ENCODE measurements at places on chromosomes 1 and 21.

DNA sequence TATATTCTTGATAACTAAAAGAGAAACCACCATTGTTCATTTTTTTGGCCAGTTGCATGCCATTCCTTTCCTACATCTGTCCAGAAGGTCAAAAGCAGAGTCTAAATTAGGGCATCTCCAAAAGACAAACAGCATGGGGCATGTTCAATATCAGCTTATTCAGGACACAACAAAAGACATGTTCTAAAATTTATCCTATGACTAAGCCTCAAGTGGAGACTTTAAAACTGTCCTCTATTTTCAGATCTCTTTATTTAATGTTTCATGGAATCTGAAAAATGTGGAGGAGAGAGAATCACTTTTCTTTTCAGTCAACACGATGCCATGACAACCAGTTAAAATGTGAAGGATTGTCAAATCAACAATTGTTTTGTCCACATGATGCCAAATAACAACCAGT is 303.4 kb upstream of the PRMT6 start:
- DNase-seq, result no peak

DNA sequence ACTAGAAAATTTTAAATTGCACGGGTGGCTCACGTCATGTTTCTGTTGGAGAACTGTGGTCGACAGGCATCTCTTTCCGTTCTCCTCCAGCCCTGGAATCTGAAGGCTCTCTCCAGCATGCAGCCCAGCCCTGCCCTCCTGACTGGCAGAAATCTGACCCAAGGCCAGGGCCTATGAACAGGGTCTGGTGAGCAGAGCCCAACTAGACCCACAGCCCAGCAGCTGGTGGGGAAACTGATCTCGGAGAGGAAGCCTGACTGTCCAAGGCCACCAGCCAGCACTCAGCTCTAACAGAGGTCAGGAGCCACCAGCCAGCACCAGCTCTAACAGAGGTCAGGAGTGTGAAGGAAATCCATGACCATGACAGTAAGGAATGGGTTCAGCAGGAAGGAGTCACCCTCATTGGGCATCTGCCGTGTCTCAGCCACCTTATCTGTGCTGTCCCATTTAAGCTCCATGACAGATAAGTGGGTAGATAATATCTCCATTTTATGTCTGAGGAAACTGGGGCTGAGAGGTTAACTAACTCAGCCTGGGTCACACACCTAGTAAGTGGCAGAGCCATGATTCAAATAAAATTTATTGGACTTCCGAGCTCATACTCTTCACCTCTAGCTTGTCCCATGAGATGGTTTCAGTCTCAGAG is 20.2 kb upstream of the PKP1 start:
- no peak for DNase-seq

DNA sequence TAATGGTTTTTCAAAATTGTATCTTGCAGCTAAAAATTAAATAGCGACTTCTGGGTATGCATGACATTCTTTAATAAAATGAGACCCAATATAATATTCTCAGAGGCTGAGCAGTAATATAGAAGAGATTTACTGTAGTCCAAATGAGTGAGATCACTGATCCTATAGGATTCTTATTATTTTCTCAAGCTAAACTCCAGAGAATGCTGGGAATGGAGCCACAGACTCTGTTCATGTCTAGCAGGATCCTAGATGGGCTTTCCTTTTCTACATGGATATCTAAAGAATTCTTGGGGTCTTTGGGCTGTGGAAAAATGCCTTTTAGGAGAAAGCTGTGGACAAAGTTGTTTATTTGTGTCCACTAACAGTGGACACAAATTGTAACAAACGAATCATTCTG is 150.7 kb upstream of the ZNF644 start:
- DNase-seq, result no peak

DNA sequence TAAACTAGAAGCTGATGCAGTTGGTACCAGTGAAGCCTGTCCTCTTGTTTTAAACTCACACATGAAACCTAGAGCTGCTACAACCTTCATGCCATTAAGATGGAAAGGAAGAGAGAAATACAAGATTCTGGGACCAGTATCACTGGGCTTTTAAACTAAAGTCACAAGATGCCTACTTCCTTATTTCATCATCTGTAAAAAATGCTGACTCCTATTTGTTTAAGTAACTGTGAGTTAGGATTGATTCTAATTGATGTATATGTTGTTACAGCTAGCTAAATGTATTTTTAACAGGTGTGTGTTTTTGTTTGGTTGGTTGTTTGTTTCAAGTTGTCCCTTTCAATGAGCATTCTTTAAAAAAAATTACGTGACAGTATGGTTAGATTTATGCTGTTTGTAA is 833.3 kb upstream of the PRMT6 start:
- no peak for DNase-seq

GRCh38 chr1:156001662-156002171 is 19.0 kb downstream of the SSR2 start:
- DNase-seq, result no peak

GRCh38 chr1:104387716-104388508 is 638.2 kb downstream of the AMY1C start:
- no peak for DNase-seq

DNA sequence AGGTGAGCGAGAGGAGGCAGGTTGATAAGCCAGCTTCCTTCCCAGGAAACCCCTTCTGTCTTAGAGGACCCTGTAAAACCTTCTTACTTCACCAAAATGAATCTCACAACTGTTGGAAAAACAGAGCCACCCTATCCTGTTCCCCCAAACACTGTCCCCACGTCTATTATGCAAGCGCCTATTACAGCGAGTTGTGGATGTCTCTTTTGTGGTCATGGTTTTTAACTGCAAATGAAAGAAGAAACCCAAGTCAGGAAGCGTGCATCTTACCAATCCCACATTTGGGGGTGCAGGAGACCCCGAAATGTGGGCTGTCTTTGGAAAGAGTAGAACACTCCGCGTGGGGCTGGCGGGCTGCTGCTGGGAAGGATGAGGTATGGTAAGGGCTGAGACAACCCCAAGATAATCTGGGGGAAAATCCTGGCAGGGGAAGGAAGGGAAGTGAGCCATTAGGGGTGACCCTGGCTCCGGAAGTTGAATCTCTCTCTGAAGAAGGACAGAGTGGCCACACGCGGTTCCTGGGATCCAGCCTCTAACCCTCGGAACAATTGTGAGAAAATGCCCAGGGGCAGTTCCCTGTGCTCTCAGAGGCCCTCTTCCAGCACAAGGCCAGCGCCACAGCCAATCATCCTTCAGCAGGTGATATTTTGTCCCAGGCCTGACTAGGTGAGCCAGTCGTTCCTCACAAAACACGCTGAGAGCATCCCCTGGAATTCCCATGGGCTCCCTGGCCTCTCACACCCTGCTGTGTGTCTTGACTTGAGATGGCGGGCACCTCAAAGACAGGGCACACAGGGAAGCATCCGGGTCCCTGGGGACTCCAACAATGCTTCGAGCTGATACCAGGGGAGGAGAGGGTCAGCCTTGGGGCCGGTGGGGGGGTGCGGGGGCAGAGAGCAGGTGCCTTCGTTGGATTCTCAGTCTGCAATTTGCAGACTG is 168.5 kb upstream of the IRF2BP2 start:
- DNase-seq, result no peak

DNA sequence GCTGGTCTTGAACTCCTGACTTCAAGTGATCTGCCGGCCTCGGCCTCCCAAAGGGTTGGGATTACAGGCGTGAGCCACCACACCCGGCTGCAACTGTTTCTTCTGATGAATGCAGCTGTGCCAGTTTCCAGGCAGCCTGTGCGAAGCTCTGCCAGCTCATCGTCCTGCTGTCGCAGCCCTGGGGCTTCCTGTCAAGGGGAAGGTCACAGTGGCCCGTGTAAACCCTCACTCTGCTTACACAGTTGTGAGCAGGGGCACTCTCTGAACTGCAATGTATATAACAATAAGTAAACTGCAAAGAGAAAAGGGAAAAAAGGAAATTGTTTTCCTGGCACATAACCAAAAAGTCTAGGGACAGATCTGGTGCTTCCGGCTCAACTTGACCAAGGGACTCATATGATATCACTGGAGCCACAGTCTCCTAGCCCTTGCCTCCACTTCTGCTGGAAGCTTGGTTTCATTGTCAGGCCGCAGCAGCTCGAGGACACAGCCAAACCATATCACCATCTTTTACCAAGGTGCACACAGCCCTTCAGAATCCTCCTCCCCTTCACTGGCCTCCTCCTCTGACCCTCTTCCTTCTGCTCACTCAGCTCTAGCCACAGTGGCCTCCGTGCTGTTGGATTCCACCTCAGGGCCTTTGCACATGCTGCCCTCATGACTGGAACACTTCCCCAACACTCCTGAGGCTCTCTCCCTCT is 22.8 kb upstream of the LBR start:
- peak; percentile 27 for DNase-seq

- no peak for DNase-seq
These were observed 7.8 kb upstream of the SRRM1 start for GRCh38 chr1:24635195-24635843.

- DNase-seq, result no peak
These were observed 38.6 kb downstream of the DIRAS3 start for GRCh38 chr1:68011657-68012375.

- no peak for DNase-seq
These were observed 33.2 kb upstream of the PDE4B start for GRCh38 chr1:65759516-65759915.

DNA sequence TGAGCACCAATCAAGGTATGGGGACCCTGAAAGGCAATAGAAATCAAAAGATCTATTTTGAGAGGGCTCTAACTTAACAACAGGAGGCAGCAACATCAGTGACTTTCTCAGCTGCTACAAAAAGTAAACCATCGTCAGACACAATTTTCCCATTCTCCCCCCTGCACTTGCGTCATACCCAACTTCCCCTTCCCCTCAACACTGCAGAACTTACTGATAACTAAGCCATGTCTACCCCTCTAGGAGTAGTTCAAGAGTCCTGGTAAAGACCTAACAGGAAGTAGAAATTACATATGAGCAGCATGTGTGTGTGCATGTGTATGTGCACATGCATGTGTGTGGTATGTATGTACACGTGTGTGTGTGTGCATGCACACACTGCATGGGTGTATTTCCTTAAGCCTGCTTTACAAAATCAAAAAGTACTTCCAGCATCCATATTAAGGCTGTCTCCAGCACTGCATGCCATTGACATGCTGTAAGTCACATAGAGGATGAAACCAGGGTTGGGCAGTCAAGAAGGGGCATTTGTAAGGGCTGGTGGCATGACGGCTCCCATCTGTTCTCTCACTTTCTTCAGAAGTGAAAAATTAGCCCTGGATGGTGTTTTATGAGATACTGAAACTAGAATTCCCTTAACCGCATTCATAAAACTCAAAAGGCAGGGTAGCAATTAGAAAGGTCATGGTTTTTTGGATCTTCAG is 460.1 kb upstream of the RUNX1 start:
- DNase-seq, result no peak

DNA sequence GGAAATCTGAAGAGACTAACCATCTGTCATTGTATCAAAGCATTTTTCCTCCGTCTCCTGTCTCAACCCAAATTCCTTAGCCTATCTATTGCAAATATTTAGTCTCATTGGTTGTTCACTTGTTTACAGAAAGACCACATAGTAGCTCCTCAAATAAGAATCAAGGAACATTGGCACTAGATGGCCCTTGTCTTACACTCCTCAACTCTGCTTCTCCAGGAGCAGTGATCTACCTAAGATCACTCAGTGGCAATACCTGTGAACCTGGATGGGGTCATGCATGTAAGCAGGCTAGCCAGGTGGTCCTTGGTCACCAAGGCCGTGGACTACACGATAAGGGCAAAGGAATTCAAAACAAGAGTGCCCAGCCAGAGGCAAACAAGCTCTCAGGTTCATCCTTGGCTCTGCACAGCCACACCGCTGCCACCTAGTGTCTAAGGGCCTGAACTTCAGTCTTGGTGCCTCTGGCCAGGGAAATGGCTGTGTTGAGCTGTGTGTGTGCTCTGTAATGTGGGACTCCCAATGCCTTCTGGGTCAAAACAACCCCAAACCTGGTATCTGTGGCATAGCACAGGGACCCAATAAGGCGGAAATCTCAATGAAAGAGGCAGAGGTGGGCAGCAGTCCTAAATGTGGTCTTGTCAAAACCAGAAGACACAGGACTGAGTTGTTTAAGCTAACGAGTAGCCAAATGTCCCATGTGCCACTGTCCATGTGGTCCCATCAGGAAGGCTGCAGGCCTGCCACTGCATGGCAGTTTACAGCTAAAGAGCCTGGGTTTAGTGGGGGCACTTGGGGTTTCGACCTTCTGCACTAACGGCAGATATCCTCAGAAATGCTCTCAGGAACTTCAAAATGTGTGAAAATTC is 54.5 kb downstream of the GPR161 start:
- peak; percentile 63 for DNase-seq

- no peak for DNase-seq
These were observed 7.1 kb upstream of the TNR start for GRCh38 chr1:175750366-175751071.

GRCh38 chr1:91553177-91553591 is 52.5 kb downstream of the CDC7 start:
- DNase-seq, result no peak

DNA sequence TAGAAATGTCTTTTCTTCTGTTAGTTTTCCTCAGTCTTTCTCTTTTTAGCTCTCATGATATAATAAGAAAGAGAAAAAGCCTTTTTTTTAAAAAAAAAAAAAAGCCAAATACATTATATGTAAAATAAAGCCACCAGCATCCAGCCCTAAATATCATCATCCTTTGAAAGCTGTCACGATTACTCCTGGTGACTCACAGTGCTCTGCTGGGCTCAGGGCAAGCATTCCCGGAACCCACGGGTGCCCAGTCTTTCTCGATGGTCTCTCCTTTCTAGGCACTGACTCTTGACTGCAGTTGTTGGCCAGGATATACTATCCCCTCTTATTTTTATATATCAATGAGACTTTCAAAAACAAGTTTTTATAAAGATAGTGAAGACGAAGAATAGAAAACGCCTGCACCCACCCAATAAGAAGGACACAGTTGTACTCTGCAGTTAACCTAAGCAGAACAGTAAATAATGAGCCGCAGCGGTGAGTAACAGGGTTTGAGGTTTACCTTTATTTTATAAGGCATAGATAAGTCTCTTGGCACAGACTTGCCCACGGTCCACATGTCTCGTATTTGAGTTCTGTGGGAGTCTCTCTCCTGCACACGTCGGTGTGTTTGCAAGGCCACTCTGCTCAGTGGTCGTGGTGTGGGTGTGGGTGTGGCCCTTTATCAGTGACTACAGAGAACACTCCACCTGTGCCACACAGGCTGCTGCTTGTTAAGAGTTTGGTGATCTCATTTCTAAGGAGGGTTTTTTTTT is 15.7 kb upstream of the MX2 start:
- no peak for DNase-seq

DNA sequence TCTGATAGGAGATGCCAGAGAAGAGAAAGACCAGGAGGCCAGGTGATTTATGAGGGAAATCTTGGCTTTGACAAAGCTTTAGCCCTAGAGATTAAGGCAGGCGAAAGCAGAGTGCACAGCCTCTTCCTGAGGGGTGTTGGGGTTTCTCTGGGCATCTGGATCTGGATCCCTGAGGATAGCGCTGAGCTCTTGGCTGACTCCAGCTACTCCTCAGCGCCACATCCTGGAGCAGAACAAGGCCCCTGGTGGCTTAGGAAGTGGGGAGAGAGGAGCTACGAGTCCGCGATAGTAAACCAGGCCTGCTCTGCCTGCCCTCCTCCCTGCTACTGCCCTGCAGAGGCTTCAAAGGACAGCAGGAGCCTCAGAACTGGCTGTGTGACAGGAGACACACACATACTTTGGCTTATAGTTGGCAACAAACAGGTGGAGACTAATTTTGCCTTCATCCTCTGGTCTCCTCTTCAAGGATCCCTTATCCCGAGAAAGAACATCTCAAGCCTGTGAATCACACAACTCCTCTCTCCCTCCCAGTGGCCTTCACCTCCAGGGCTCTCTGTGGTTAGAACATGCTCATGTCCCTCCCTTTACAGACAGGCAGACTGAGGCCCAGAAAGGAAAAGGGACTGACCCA is 66.9 kb downstream of the TRABD2B start:
- no peak for DNase-seq

- DNase-seq, result no peak
These were observed 480.2 kb downstream of the COL11A1 start for GRCh38 chr1:102628109-102628613.
